ENCODE measurements at places on chromosomes 1 and 21. TPM values are rescaled to one million over a fixed set of nuclear protein-coding genes. Genes with fewer than 3 reads are reported as not detected.

DNA sequence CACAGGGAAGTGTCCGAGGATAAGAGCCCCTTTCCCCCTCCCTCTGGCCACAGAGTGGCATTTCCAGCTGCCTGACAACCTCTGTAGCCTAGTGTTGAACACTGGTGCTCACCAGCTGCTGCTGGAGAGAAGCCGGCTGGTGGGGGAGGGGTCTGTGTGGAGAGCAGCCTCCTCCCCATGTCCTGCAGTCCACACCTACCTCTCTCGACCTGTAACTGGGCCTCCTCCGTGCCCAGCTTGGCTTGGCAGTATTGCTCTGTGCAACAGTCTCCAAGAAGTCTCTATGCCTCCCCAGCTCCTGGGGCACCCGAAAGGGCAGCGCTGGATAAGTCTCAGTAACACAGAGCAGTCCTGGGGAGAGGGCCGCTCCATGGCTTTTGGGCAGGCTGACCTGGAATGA lies 17.0 kb downstream of the PAPPA2 start:
- no peaks in the 10 kb centered on the region for H3K4me1 ChIP-seq
- no peak for DNase-seq
- H3K4me3 ChIP-seq = no peak overlapping the region
- H3K27me3 ChIP-seq = peaks cover 4% of the 10 kb centered on the region

GRCh38 chr1:58664881-58665280 lies 35.0 kb downstream of the MYSM1 start:
- peak; percentile 10 for DNase-seq
- H3K27ac ChIP-seq = no peak overlapping the region
- no peak overlapping the region for H3K4me3 ChIP-seq
- no peaks in the 10 kb centered on the region for H3K4me1 ChIP-seq
- H3K27me3 ChIP-seq = no peaks in the 10 kb centered on the region
- peaks cover 76% of the 10 kb centered on the region for H3K36me3 ChIP-seq

GRCh38 chr1:13702425-13703127 lies 2.6 kb downstream of the PRDM2 start:
- no peaks in the 10 kb centered on the region for H3K27me3 ChIP-seq
- no peak overlapping the region for H3K4me3 ChIP-seq
- DNase-seq = no peak
- no peaks in the 10 kb centered on the region for H3K36me3 ChIP-seq
- H3K27ac ChIP-seq = no peak overlapping the region

DNA sequence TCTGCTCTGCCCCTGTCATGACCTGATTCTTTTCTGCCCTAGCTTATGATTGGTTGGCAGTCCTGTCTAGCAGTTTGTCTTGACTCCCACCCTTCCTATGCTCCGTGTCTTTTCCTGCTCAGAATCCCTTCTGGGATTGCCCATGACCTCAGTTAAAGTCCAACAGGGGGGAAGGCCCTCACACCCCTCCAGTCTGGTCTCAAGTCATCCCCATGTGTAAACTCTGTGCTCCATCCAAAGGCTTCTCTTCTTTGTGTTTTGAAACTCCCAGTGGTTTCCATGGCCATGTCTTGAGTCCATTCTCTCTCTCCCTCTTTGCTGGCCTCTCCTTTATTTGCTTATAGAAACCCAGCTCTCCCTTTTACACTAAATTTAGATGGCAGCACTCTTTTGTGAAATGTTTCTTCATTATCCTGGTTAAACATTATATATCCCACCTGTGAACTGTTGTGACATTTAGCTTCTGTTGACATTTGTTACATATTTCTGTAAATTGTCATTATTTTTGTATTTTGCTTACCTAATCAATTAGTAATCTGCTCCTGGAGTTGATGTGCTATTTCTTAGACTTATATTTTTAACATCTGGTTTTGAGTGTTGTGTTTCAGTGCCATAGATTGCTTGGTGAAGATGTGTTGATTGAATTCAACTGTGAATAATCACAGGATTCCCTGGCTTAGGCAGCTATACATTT lies 48.9 kb upstream of the GCLM start:
- H3K27me3 ChIP-seq = no peaks in the 10 kb centered on the region
- DNase-seq = no peak
- peaks cover 6% of the 10 kb centered on the region for H3K4me1 ChIP-seq
- no peaks in the 10 kb centered on the region for H3K36me3 ChIP-seq

DNA sequence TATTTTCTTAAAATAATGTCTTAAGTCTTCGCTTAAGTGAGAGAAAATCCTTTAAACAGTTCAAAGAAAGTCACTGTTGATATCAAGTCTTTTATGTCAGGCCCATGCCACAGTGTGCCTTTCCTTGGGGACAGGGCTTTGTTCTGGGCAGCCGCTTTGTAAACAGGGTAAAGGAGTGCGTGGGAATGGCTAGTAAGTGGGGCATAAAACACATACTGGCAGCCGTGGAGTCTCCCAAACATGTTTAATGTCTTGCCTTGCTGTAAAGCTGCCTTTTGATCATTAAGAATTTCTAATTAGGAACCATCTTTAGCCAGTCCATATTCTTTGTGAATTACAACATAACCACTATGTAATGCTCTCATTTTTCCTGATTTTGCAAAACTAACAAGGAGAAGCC lies 99.7 kb downstream of the PHTF1 start:
- no peaks in the 10 kb centered on the region for H3K36me3 ChIP-seq
- no peaks in the 10 kb centered on the region for H3K4me1 ChIP-seq
- no peak for DNase-seq
- no peaks in the 10 kb centered on the region for H3K27me3 ChIP-seq

- H3K4me1 ChIP-seq = no peaks in the 10 kb centered on the region
- no peak overlapping the region for H3K27ac ChIP-seq
- H3K4me3 ChIP-seq = no peak overlapping the region
- no peaks in the 10 kb centered on the region for H3K36me3 ChIP-seq
Measured at GRCh38 chr1:167064621-167065020, 25.6 kb downstream of the GPA33 start.

The GUCA2A gene
- total RNA-seq = not detected

The TMPRSS15 gene
- not detected for total RNA-seq
